Epithelial cell of umbilical artery (primary cell): ENCODE measurements at places on chromosomes 3 and 15. TPM values are rescaled to one million over a fixed set of nuclear protein-coding genes. Genes with fewer than 3 reads are reported as not detected.

The ACOX2 gene
- 1.3 and 1.7 TPM in 2 replicates for total RNA-seq

The MESP1 gene
- 0.61 and 0.65 TPM in 2 replicates for total RNA-seq

The GOLGA8S gene
- total RNA-seq = under 0.01 and 0.15 TPM in 2 replicates

The GP5 gene
- total RNA-seq = not detected in 2 replicates

The HHLA2 gene
- total RNA-seq = not detected in 2 replicates

The NANOGP8 gene
- not detected in 2 replicates for total RNA-seq

The MORC1 gene
- total RNA-seq = not detected in 2 replicates

The GPR15 gene
- not detected in 2 replicates for total RNA-seq

The CCR4 gene
- under 0.01 and 0.30 TPM in 2 replicates for total RNA-seq

The CPEB1 gene
- total RNA-seq = 0.91 TPM in 1 of 2 replicates, not detected in the other
